ENCODE measurements at places on chromosomes 7 and 10.

DNA sequence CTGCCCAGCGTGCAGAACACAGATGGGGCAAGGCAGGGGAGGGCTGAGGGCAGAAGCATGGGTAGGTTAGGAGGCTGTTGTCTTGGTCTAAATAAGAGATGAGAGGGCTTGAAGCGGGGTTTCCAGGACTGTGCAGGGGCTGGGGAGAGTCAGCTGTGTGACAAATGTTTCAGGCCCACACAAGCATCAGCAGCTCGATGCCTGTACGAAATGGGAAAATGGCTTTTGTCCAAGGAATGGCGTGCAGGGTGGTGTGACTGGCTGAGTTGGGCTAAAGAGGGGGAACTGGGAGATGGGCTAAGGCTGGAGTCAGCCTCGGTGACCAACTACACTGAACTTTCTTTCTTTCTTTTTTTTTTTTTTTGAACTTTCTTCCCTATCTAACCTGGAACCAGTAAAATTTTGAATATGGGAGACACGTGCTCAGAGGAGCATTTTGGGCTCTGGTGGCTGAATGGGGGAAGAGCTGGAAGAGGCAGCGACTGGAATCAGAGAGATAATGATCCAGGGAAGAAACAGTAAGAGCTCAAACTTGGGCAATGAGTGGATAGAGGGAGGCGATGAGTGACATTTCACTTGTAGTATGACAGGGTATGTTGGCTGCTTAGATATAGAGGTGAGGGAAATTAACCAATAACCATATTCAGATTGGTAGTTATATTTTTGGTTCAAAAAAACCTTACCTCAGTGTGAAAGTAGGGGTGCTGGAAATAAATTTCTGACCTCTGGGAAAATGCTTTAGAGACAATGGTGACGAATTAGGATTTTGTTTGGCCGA lies 10.2 kb upstream of the EPHA1 start:
- no peak for DNase-seq

DNA sequence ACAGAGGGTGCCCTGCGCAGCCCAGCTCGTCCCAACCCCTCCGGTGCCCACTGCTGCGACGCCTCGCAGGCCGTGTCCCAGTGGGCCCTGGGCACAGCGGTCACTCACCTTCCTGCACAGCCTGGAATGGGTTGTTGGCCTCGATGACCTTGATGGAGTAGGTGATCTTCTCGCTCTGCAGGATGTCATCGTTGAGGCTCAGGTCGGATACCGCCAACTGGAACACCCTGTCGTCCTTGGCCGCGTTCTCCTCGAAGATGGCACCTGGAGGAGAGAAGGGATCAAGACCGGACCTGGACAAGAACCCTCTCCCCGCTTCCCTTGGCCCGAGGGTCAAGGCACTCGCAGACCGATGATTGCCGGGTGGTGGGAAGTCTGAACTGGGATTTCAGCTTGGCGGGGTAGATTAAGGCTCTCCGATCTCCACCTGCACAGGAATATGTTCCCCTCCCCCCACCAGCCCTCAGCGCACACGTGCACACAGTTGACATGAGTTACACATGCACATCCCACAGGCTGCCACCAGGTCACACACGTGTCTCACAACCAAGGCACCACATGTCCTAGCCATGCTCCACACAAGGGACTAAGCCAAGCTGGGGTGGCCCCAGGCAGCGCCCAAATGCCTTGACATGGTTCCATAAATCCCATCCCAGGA lies 2.6 kb downstream of the GRID1 start:
- no peak for DNase-seq

DNA sequence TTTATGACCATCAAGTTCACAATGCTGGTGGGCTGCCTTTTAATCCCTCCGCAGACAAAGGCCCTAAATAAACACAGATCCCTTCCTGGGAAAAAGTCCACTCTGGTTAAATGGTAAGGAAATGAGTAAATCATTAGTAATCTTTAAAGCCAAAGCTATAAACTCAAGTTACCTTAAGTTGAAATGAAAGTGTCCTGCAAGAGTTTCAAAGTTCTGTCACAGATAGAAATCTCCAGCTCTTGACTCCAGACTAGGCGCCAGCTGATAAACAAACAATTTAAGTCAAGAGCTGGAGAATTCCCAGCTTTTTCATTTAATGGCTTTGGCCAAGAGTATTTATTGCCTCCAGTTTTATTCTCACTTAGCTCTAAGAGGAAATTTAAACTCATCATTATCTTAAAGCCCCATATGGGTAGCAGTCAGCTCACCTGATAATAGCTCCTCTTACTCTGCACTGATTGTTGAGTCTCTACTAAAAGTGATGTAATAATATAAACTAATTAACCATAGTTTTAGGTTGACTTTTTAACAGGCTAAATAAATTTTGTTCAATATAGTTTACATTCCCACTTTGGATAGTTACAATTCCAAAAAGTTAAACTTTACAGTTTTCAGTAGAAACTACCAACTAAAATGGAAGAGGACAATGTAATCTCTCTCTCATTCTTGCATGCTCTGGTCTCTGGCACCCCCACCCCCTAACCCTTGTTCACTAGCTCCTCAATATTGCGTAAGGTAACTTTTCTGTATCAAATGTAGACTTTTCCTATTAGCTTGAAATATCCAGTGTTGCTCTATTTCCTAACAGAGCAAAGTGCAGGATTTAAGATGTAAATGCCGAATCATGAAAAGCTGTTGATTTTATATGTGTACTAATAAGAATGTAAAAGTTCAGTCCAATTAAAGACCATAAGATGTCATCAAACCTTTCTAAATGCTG lies 56.1 kb downstream of the HIBADH start:
- no peak for DNase-seq

- no peak for DNase-seq
Observed at GRCh38 chr10:690372-691161, 1.1 kb upstream of the DIP2C start.

- no peak for DNase-seq
Observed at GRCh38 chr10:28975891-28976531, 298.7 kb downstream of the BAMBI start.

DNA sequence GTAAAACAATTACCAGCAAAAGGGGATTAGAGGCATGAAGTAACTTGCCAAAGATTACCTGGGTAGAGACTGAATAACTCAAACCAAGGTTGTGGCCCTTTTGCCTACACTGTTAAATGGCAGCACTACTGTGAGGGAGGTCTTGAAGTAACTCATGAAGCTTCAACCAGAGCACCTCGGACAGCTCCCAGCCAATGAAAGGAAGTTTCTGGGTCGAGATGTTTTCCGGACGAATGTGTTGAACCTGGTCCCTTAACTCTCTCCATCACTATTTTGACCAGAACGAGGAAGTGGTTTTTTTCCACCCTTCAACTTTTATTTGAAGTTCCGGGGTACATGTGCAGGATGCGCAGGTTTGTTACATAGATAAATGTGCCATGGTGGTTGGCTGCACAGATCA lies 133.6 kb upstream of the PRKCQ start:
- no peak for DNase-seq

DNA sequence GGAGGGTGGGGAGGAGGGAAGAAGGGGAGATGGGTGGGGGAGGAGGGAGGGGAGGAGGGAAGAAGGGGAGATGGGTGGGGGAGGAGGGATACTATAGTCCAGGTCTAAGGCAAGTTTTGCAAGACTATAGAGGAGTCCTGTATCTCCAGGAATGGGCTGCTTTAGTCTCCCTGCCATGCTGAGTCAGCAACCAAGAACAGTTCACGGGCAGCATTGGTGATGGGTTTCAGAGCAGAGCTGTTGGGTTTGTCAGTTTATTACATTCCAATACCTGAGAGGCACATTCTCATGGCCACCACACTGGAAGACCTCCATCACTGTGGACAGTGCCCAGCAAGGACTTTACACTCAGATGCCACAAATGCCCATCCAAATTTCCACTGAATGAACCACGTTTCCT lies 212.7 kb downstream of the GRM8 start:
- no peak for DNase-seq

- no peak for DNase-seq
Observed at GRCh38 chr10:108812296-108812695, 1111.0 kb downstream of the XPNPEP1 start.

DNA sequence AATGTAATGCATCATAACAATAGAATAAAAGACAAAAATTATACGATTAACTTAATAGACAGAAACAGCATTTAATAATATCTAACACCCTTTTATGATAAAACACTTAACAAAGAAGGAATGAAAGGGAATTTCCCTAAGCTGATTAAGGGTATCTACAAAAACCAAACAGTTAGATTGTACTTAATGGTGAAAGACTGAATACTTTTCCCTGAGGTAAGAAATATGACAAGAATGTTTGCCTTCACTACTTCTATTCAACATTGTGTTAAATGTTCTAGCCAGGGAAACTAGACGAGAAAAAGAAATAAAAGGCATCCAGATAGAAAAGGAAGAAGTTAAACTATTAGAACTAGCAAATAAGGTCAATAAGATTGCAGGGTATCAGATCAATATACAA lies 276.9 kb downstream of the BAMBI start:
- DNase-seq: no peak

DNA sequence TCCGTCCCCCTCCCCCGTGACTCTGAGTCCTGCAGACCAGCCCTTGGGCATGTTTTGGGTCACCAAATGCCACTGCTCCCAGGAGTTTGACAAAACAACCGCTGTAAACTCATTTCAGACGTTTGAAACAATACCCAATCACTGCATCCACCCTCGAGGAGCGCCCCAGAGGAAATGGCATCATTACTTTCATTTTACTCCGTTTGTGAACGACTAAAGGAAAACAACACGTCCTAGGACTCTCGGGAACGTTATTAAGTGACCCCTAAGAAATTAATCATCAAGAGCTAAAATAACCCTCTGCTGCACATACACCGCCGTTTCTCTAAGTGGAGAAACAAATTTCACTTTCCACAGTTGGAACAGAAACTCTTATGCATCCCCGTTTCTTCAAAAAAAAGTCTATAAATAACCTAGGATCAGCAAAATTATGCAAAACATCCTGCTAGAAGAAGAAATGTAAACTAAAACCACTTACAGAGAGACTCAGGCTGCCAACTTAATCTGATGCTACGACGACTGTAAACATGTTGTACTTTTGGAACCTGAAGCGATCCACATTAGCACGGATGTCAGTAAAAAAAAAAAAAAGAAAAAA lies 109.9 kb upstream of the EFCAB10 start:
- DNase-seq: no peak

DNA sequence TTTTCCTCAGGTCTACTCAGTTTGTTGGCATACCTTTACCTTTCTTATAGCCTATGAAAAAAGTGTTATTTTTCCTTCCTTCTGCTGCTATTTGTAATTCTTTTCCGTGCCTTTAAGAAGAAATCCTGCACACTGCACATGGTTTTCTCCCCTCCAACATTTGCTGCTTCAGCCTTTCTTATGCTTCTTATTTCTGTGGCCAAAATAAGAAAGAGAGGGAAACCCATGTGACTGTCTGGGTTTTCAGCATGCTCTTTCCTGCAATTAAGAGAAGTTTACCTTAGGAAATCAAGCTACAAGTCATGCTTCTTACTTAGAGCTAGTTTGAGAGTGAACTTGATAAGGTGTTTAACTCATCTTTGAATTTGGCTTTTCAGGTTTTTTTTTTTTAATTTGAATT lies 11.0 kb downstream of the TBC1D12 start:
- DNase-seq: no peak

DNA sequence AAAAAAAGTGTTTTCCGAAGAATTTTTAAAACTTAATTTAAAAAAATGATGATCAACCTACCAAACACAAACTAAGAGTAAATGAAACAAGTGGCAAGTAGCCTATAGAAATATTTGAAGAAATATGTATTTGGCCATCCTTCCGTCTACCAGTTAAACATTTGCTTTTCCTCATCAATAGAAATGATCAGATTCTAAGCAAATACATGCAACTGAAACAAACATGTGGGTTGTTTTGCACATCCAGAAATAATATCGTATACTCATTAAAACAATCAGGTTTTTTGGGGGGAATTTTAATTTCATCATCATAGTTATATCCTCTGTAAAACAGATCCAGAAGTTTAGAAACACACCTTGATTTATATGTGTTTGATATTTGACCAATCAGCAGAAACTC lies 1011.7 kb downstream of the GATA3 start:
- no peak for DNase-seq

GRCh38 chr7:151868396-151869108 lies 8.4 kb downstream of the PRKAG2 start:
- DNase-seq: no peak

GRCh38 chr10:59675812-59676211 lies 33.8 kb downstream of the SLC16A9 start:
- DNase-seq: no peak

DNA sequence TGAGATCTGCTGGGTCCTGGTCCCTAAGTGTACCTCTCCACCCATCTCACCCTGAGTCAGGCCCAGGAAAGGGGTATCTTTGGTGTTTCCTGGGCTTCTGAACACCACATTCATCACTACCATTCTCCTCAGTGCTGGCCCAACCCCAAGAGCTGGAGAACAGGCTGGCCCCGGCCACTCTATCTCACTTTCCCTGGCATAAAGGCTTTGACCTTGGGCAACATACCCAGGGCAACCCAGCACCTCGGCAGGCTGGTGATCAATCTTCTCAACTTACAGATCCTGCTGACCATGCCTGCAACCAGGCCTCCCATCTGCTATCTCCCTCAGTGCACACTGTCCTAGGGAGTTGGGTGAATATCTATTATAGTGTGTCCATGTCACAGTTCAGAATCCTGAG lies 2.1 kb downstream of the VSIR start:
- no peak for DNase-seq

GRCh38 chr7:41378156-41378555 lies 324.7 kb downstream of the INHBA start:
- DNase-seq: no peak

- DNase-seq: no peak
Observed at GRCh38 chr10:55369670-55370420, 568.8 kb upstream of the PCDH15 start.

DNA sequence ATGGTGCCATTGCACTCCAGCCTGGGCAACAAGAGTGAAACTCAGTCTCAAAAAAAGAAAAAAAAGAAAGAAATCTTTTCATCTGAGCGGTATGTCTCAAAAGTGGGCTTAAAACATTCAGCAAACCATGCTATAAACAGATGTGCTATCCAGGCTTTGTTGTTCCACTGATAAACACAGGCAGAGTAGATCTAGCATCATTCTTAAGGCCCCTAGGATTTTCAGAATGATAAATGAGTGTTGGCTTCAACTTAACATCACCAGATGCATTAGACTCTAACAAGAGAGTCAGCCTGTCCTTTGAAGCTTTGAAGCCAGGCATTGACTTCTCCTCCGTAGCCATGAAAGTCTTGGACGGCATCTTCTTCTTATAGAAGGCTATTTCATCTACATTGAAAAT lies 23.1 kb downstream of the DYDC2 start:
- DNase-seq: no peak

All from stimulated activated CD4-positive, alpha-beta T cell treated with anti-CD3 and anti-CD28 coated beads, Interleukin-1b, Interleukin-23, amount 100 ng/mL, for 1 hour (primary cell).